ENCODE measurements at places on chromosomes 3 and 15. TPM values are rescaled to one million over a fixed set of nuclear protein-coding genes. Genes with fewer than 3 reads are reported as not detected.

SAMMSON gene
- not detected for total RNA-seq

DGKG gene
- total RNA-seq = 2.1 TPM

LSAMP gene
- 3.8 TPM for total RNA-seq

DNA sequence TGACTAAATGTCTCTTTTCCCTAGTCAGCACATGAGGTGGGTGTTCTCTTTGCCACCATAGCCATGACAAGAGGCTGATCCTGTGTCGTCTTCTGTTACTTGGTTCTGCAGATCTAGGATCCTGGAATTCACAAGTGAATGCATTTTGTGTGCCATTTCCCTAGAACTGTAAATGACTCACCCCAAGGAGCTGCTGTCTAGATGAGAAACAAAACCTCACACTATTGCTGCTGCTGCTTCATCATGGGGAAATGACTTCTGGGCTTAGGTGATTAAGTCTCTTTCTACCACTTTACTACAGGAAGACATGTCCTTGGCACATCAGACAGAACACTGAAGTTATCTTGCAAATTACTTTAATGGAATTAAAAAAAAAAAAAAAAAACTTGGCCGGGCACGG is 54.9 kb downstream of the SLCO3A1 start:
- DNase-seq = no peak
- no peak overlapping the region for H3K27ac ChIP-seq
- no peaks in the 10 kb centered on the region for H3K27me3 ChIP-seq
- no peaks in the 10 kb centered on the region for H3K36me3 ChIP-seq
- H3K4me1 ChIP-seq = no peaks in the 10 kb centered on the region

DNA sequence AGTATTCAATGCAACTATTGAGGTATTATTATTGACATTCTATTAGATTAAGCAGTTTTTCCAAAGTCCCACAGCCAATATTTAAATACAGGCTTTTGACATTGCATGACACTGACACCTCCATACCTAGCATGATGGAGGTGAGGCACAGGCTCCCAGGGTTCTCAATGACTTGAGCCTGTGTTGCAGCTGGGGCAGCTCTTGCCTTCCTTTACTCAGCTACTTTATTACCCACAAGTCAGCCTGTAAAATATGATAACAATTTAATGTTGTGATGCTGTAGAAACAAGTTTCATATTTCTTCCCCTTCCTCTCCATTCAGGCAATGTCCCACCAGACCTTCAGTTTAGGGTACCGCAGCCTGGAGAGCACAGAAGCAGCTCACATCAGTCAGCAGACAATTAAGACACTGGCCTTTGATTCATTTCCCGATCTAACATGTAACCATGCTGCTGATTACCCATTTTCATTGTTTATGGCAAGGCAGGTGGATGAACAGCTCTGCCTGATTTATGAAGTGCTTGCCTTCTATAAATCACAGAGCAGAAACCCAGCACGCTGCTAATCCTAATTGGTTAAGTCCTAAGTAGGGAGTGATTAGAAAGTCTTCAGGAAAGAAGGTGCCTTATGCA is 826.1 kb downstream of the AGBL1 start:
- H3K36me3 ChIP-seq = peaks cover 2% of the 10 kb centered on the region
- H3K4me1 ChIP-seq = no peaks in the 10 kb centered on the region
- H3K27ac ChIP-seq = no peak overlapping the region
- no peaks in the 10 kb centered on the region for H3K27me3 ChIP-seq

DNA sequence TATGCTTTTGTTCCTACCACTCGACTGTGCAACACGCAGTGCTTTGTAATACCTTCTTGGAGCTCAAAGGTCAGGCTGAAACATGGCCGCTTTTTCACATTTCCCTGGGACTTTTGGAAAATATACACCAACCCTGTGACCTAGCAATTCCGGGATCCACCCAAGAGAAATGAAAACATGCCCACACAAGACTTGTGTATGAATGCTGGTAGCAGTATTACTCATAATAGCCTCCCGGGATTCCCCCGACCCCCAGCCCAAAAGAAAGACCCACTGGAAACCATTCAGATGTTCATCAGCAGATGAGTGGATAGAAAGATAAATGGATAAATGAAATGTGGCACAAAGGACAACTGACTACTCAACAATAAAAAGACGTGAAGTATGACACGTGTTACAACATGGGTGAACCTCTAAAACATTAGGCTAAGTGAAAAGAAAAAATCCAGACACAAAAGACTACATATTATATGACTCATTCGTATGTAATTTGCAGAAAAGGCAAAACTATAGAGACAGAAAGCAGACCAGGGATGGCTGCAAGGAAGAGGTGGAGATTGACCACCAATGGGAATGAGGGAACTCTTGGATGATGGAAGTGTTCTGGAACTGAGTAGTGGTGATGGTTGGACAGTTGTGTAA is 104.1 kb downstream of the PGPEP1L start:
- no peak overlapping the region for H3K27ac ChIP-seq
- no peaks in the 10 kb centered on the region for H3K27me3 ChIP-seq
- no peak for DNase-seq

GRCh38 chr3:172449466-172450149 is 1.4 kb upstream of the GHSR start:
- no peak for DNase-seq
- peak overlapping the region; percentile 27 for H3K4me3 ChIP-seq
- H3K4me1 ChIP-seq = no peaks in the 10 kb centered on the region
- no peak overlapping the region for H3K27ac ChIP-seq
- H3K36me3 ChIP-seq = no peaks in the 10 kb centered on the region

DNA sequence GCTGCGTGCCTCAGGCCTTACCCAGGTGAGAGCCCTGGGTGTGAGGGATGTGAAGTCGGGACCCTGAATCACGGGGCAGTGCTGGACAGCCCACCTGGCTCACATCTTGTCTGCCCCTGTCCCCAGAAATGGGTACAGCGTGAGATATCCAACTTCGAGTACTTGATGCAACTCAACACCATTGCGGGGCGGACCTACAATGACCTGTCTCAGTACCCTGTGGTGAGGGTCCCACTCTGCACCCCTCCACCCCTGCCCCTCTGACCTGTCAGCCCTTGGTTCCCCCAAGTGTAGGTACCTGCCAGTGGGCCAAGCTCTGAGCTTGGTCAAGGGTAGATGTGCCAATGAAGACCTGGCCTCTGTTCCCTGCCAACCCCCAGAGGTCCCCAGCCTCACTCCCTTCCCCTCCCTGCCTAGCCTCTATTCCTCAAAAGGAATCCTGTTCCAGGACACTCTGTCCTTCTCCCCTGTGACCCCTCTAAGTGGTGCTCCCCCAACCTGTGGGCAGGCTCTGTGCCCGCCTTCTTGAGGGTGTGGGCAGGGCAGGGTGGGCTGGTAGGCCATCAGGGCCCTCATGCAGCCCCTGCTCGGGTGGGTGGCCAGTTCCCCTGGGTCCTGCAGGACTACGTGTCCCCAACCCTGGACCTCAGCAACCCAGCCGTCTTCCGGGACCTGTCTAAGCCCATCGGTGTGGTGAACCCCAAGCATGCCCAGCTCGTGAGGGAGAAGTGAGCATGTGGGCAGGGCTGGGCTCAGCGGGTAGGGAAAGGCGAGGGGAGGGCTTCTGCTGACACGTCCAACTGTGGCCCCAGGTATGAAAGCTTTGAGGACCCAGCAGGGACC is 25.1 kb downstream of the NBEAL2 start:
- no peaks in the 10 kb centered on the region for H3K27me3 ChIP-seq
- no peak overlapping the region for H3K4me3 ChIP-seq
- peaks cover 11% of the 10 kb centered on the region for H3K36me3 ChIP-seq
- H3K4me1 ChIP-seq = no peaks in the 10 kb centered on the region
- DNase-seq = peak; percentile 35

GRCh38 chr3:187615630-187616029 is 54.6 kb downstream of the SST start:
- no peak for DNase-seq
- no peaks in the 10 kb centered on the region for H3K4me1 ChIP-seq
- no peaks in the 10 kb centered on the region for H3K27me3 ChIP-seq

DNA sequence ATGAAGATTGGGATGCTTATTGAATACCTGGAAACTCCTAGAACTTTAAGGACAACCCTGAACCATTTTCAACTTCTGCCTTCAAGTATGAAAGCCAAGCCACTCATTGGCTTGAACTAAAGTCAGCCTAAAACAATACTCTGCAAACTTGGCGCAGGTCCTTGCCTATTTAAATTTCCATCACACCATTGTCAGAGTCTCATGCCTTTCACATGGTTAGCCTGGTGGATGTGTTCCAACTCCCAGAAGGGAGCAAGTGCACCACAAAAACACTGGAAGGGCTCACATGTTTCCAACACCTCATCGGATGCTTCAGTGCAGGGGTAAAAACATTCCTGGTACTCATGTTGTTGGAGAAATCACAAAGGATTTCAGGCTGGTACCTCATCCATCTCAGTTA is 511.6 kb upstream of the MDFIC2 start:
- H3K27ac ChIP-seq = no peak overlapping the region
- no peaks in the 10 kb centered on the region for H3K36me3 ChIP-seq
- no peaks in the 10 kb centered on the region for H3K4me1 ChIP-seq
- no peaks in the 10 kb centered on the region for H3K27me3 ChIP-seq
- no peak for DNase-seq

GRCh38 chr3:16071206-16071605 is 103.3 kb upstream of the GALNT15 start:
- peaks cover 5% of the 10 kb centered on the region for H3K4me1 ChIP-seq
- H3K27me3 ChIP-seq = no peaks in the 10 kb centered on the region
- no peak for DNase-seq
- no peak overlapping the region for H3K27ac ChIP-seq
- no peaks in the 10 kb centered on the region for H3K36me3 ChIP-seq
- no peak overlapping the region for H3K4me3 ChIP-seq

- no peaks in the 10 kb centered on the region for H3K36me3 ChIP-seq
- H3K4me1 ChIP-seq = no peaks in the 10 kb centered on the region
- no peak for DNase-seq
- no peaks in the 10 kb centered on the region for H3K27me3 ChIP-seq
These were observed 581.7 kb upstream of the CCDC54 start for GRCh38 chr3:106795553-106795952.
